ENCODE measurements at places on chromosomes 6 and 20.
A peak's percentile ranks its signal among the peaks of the same experiment; 100 is the strongest.

- no peak for DNase-seq
Measured at GRCh38 chr6:54817236-54817635, 29.3 kb upstream of the FAM83B start.

- no peak for DNase-seq
Measured at GRCh38 chr20:32380745-32381144, 22.6 kb downstream of the ASXL1 start.

GRCh38 chr6:89434954-89435353 is 2.0 kb downstream of the ANKRD6 start:
- DNase-seq = no peak

DNA sequence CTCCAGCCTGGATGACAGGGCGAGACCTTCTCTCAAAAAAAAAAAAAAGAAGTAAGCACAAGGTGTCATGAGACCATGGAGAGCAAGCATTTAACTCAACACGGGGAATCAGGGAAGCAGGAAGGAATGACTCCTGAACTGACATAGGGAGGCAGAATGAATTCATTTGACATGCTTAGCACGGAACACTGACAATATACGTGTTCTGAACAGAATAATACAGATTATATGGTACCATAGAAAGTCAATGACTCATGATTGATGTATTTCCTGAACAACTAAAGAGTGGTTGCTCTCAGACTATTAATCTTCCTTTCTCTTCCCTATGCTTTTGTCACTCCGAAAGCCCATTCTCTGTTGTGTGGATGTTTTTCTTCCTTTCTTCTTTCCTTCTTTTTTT is 20.7 kb upstream of the ASIP start:
- peak; percentile 28 for DNase-seq

DNA sequence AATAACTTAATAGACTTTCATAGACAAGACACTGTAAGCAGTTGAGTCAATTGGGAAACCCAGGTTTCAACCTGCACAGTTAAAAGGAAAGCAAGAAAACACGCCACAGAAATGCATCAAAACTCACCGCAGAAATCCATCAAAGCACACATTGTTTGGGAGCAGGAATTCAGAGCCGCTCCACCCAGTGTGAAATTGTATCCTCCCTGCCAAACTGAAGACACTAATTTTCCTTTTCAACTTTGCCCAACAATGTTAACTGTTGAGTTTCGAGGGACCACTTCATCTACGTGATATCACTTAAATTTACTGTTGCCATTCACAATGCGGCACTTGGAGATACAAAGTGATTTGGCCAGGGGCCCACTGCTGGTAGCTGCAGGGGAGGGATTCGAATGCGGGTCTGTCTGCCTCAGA is 92.7 kb downstream of the DACT2 start:
- DNase-seq = peak; percentile 81

DNA sequence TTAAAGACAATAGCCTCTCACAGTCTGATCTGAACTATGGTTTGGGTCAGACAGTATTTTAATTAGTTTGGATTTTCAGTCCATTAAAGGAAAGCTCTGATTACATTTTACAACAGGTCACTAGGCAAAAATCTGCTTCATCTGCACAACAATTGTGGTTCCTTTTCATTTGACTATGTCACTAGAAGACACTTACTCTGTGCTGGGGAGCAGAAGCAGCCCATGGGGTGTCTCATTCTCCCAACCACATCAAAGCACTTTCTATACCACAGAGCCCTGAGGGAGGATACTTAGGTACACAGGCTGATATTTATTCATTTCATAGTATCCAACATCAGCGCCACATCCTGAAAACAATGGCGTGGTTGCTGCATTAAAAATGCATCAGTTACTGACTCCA is 36.6 kb upstream of the HDAC2 start:
- DNase-seq = peak; percentile 96

DNA sequence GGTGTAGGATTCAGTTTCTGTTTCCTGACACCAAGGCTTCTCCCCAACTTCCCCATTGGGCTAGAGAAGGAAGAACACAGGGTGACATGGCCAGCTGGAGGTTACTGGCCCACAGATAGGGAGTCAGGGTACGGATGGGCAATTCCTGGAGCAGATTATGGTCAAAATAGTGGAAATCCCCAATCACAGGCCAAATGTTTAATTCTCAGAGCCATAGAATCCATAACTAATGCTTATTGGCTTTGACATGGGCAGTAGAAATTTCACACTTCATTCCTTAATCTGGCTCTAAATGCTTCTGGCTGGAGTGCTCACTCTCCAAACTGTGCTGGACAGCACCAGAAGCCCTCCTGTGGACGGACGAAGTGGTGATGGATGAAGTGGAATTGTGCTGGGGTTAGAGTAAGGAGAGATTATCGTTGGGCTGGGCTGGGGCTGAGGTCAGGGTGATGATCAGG is 887 bp downstream of the SIGLEC1 start:
- no peak for DNase-seq

DNA sequence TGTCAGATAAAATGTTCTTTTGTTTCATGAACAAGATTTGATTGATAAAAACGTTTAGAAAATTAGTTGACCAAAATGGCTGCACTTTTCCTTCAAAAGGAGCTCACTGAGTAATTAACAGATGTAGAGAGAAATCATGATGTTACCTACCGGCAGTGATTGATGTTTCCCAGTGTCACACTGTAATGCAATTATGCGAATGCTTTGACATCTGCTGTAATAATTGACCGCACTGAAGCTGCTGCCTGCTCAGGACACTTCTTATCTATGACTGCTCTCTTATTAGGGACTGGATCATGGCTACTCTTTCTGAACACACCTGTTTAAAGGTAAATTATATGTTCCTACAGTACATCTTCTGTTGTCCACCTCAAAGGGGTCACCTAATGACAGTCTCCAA is 94.6 kb downstream of the GPR63 start:
- DNase-seq = no peak

DNA sequence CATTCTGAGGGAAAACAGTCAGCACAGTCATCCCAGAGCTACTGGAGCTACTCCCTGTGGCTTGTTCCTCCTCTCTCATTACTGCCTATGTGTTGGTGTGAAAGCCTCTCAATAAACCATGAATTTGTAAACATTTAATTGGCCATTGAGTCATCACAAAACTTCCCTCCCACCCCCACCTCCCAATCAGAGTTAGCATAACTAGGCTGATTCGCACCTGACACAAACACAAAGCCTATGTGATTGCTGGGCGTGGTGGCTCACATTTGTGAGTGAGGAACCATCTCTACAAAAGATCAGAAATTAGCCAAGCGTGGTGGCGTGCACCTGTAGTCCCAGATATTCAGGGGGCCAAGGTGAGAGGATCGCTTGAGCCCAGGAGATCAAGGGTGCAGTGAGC is 17.1 kb upstream of the SNTA1 start:
- peak; percentile 57 for DNase-seq
